ENCODE measurements at places on chromosomes 2 and 18.

GRCh38 chr2:149038442-149039212, at the start of gene LYPD6B:
TSS of gene LYPD6B (plus strand) at chr2:149038699. CDS start at chr2:149130949, 92,250 bp downstream.
- DNase-seq: no peak

GRCh38 chr2:2233171-2233826, 97.8 kb downstream of the MYT1L start:
- no peak for DNase-seq

- no peak for DNase-seq
Observed at GRCh38 chr2:8247905-8248622, 433.8 kb upstream of the ID2 start.

DNA sequence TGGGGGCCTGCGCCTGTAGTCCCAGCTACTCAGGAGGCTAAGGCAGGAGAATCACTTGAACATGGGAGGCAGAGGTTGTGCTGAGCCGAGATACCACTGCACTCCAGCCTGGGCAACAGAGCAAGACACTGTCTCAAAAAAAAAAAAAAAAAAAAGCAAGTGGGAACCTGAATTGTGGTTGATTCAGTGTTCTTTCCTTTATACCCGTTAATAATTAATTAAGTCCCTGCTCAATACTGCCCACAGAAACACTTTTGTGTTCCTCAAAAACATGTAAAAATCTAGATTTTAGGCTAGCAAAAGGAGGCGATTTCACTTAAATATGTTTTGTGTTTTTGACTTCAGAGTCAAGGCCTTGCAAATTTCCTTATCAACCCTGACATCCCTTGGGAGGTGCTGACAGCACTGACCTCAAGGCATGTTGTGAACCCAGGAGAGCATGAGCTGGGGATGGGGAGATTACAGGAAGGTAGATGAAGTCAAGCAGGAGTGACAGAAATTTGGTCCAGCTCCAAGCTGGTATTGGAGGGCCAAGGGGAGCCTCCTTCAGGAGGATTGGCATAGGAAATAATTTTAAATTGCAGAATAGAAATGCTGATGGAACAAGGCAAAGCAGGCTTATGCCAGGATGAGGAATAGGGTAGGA, 89.0 kb upstream of the PNPT1 start:
- no peak for DNase-seq

- no peak for DNase-seq
Observed at GRCh38 chr2:196076778-196077568, 8.3 kb upstream of the DNAH7 start.

DNA sequence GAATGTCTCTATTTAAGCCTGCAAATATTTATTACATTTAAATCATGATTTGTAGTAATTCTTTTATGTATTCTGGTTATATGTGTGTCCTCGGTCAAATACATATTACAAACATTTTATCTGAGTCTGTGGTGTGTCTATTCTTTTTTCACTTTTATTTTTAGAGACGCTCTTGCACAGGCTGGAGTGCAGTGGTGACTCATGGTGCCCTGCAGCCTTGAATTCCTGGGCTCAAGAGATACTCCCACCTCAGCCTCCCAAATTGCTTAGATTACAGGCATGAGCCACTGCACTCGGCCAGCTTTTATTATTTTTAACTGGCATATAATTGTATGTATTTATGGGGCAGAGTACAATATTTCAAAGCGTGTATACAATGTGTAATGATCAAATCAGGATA, 47.5 kb downstream of the ARID5A start:
- DNase-seq: no peak

DNA sequence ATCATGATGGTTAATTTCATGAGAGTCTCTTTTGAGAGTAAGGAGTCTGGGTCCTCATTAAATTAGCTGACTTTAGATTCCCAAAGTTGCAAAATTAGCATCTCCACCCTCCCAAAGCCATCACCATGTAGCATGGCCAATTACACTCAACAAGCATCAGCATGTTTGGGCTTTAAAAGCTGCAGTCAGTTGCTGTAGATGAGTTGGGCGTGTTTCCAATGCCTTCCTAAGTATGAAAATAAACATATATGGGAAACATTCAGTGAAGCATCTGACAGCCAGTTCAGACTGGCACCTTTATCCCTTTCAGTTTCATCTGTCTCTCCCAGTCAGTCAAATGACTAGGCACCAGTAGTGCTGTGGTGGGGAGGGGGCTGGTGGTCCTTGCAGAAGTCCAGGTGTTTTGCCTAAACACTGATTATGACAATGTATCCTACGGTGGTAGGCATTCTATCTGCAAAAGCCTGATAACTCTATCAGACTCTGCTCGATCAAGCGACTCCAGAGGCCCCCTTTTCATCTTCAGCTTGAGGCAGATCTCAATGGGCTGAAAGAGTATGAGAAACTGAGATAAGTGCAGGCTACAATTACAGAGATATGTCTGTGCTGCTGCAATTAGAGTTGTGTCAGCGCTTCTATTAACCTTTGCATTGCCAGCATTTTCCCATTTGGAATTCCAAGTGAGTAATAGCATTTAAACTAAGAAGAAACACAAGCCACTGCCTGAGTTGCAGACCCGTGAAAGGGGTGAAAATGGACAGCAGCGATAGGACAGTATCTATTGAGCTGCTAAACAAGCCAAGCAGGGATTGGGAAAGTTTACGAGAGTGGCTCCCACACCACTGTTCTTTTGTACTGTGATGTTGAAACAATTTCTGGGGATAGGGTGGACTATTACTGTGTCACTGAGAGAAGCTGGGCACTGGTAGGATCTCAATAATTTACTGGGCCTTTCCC, 67.3 kb upstream of the SPOPL start:
- no peak for DNase-seq

- DNase-seq: no peak
Observed at GRCh38 chr2:217231724-217232123, 371.9 kb upstream of the TNP1 start.

DNA sequence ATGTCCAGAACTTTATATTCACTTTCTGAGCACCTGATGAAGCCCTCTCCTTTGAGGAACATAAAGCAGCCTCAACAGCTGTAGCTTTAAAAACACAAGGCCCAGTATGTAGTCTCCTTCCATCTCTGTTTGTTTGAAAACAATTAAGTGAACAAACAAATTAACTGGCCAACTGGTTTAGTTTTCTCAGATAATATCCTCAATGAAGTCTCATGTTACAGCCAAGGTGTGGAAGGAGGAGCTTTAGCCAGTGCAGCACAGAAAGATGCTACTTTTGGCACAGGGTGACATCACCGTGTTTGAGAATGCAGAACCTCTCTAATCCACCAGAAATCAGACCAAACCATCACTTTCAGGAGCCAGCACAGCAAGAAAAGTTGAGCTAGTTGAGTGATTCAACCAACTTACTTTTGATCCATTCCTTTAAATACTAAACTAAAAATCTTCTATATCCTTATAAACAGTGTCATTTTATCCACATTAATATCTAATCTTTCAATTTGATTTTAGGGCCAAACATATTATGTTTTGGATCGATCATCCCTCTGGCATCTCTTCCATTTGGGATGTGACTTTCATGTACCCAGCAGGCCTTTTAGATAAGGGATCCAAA, 488.7 kb downstream of the ARHGAP15 start:
- DNase-seq: no peak

DNA sequence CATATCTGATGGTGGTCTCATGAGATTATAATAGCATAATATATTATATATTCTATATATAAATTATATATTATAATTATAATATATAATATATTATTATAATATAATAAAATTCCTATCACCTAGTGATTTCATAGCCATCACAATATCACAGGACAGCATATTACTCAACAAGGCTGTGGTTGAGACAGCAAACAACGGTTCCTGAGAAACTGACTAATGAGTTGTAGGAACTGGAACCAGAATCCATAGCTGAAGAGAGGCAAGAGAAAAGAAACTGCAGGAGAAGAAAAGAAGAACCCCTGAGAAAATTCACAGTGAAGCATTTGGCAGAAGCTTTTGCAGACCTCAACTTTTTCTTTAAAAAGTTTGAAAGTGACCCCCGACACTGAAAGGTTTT, 84.0 kb downstream of the BCL2L11 start:
- no peak for DNase-seq

- DNase-seq: no peak
Observed at GRCh38 chr18:9743200-9744016, 35.3 kb downstream of the RAB31 start.

DNA sequence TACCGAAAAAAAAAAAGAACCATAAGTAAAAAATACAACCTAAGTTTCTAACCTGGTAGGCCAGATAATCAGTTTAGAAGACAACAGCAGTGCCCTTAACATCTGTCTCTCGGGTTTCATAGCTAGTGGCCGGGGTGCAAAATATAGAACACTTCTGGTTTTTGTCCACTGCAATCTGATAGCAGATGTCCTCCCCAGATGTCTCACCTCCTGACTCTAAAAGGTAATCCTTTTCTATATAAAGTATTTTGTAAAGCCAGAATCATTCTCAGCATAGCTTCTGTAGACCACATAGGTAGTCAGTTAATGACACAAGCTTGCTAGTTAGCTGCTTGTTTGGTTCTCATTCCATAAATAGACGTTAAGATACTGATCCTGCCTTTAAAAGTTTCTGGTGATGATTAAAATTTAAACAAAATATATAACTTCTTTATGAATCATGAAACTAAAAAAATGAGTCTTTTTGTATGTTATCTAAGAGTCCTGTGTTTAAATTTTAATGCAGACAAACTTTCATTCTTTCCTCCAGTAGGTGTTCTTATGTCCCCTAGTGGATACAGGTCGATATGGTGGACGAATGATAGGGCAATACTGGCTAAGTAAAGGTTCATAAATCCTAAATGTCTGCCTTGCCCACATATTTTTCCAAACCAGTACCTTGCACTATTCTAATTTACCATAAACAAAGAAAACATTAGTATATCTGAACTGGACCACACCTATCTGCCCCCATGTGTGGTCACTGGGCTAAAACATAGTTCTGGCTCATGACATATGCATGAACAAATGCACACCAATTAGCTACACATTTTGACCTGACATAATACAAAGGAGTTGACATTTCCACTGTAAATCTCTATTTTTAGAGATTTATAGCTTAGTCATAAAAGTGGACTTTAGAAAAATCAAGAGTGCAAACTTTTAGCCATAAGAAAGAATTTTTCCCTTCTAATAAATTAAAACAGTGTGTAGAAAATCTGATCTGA, 171.0 kb downstream of the SRBD1 start:
- DNase-seq: no peak

DNA sequence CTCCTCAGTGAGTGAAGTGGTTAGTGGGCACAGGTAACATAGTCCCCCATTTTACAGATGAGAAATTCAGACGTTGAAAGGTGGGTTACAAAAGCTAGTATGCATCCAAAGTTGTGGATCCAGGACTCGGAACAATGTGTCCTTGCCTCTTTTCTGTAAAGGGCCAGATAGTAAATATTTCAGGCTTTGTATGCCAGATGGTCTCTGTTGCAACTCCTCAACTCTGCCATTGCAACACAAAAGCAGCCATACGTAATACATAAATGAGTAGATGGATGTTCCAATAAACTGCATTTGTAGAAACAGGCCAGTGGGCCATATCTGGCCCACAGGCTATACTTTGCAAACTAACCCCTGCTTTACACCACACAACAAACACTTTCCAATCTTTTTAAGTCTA, 166.6 kb upstream of the PKDCC start:
- DNase-seq: no peak

DNA sequence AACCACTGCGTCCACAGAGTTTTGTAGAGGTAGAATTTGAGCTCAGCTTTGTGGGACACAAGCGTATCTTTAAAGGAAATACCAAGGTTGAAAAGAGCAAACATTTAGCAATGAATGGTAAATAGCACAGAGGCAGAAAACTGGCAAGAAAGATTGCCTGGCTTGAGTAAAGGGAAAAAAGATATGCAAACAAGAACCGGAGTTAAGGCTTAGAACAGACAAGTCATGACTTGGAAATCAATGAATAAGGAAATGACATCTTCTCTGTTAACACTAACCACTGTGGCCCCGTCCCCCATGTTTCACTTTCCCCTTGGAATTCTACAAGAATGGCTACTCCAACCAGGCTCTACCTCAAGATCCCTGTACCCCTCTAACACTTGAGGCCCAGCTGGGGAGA, 3.8 kb downstream of the STAM2 start:
- DNase-seq: no peak

DNA sequence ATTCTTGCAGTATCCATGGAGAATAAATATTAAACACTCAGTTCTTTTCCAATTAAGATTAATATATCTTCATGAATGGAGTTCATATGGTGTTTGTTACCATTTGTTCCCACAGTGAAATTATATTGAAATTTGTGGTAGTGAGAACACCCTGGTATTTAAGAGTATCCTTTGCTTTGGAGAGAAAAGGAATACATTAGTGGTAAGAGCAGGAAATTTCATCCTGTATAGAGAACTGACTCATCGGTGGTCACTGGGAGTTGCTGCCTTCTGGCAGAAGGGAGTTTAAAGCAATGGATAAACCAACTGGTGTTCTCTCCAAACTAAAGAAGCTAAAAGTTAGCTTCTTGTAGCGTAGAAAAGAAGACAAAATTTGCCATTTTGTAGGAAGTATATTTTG, 107.3 kb downstream of the MYO1B start:
- DNase-seq: no peak

DNA sequence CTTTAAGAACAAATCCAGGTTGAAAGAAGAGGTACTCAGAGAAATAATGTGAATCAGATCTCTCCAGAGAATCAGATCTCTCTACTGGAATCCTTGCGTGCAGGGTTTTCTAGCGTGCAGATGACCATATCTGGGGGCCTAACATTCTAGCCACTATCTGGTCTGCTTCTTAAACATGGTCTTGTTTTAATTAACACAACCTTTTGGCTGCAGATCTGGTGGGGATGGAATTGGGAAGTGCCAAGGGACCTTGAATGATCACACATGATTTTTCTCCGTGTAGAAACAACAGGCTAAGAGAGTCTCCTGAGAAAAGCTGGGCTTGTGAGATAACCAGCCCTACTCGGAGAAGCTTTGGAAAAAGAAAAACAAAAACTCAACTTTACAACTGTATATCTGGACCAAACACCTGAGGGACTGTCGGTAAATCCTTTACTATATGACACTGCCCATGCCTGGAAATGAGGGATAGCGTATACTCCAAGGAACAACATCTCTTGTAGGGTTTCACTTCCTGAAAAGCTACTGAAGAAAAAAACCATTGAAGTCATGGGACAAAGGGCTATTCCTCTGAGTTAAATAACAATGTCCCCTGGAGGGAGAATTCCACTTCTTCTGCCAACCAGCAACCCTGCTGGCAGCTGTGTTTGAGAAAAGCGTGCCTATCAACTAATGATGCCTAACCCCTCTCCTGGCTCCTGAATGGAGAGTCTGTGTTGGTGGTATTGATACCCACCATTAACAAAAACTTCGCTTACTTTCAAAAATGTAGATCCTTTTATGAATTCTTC, 171.0 kb upstream of the REV1 start:
- DNase-seq: no peak

- no peak for DNase-seq
Observed at GRCh38 chr18:63142594-63143225, 176.9 kb downstream of the BCL2 start.

GRCh38 chr2:222713002-222713401, 41.5 kb downstream of the MOGAT1 start:
- DNase-seq: no peak

All from cortex of kidney (tissue), 1 donor.